SK-MEL-5 (cell line): ENCODE measurements at places on chromosomes 6 and 20. TPM values are rescaled to one million over a fixed set of nuclear protein-coding genes. Genes with fewer than 3 reads are reported as not detected.
A peak's percentile ranks its signal among the peaks of the same experiment; 100 is the strongest.

DNA sequence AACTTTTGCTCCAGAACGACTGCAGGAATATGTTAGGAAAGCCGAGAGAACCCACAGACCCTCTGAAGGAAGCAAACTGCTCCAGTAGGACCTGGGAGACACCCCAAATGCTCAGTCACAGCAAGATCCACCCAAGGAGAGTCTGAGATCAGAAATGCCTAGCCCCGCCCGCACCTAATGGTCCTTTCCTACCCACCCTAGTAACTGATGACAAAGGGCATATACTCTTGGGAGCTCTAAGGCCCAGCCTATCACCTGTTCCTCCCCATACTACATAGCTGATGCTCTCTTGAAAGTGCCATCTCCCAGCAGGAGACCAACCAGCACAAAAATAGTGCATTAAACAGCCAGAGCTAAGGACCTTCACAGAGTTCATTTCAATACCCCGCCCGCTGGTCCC lies 67.6 kb downstream of the CD2AP start:
- no peak for DNase-seq

DNA sequence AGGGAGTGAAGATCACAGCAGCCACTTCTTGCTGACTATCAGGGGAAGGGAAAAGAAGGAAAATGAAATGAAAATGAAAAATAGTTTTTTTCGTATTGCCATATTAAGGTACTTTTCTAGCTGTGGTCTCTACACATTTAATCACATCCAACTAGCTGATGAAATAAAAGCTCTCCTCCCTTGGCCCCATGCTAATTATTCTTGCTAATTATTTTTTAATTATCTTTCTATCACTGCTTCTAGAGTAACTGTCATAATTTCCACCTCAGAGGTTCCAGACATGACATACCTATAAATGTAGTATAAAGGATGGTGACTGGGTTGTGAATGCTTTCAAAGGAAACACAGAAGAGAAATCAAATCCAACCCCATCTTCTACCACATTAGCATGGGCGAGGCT lies 334.1 kb upstream of the MAN1A1 start:
- DNase-seq = no peak

DNA sequence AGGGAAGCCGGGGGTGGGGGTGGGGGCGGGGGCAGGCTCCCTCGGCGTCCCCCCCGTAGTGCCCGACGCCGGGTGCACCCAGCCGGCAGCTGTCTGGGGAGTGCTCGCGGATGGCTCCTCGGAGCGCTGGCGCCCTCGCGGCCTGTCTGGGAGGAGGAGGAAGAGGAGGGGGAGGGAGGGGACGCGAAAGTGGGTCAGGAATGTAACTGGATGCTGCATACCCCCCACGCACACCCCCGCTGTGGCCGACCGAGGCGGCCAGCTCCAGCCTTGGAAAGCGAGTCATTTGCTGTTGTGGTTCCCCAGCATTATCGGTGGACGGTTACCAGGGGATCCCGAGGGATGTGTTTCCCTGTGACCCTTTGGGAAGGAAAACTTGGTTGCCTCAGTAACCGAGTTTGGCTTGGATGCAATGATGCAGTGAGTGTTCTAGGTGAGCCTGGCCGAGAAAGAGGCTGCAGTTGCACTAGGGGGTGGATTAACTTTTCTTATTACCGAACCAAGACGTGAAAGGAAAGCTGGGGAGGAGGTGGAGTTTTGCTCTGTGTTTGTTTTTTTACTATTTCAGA lies 55.2 kb upstream of the RREB1 start:
- no peak for DNase-seq

The L3MBTL1 gene
- total RNA-seq = 1.2 and 2.0 TPM in 2 replicates

- no peak for DNase-seq
These were observed 396.8 kb downstream of the CDKAL1 start for GRCh38 chr6:20931093-20931492.

DNA sequence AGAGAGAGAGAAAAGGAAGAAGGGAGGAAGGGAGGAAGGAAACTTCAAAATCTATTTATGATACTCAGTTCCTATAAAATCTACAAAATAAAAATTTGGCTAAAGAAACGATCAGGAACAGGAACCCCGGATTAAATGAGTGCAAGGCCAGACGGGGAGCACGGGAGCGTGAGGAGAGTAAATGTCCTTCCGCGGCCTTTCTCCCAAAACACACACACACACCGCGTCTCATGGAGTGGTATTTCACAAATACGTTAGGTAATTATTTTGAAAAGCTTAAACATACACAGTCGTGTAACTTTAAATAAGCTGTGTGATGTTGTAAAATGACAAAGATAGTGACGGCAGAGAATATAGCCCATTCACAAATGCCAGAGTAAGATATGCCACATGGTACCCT lies 125.7 kb upstream of the AFDN start:
- no peak for DNase-seq

GRCh38 chr6:131519670-131520436 lies 53.2 kb upstream of the ARG1 start:
- peak; percentile 72 for DNase-seq

DNA sequence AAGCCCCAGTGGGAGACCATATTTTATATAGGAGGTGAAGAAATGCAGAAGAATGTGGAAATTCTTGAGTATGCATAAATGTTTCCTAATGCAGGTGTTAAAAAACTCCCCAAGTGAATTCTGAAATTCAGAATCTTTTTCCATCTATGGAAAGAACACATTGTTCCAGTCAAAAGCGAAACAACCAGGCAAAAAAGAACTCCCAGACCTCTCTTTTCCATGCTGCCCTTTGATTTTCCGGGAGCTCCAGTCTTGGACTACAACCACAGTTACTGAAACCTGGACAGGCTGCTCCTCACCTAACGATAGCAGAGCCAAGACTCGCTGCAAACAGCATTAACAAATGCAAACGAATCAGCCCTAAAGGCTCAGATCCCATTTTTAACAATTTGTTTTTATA lies 108.7 kb upstream of the CNKSR3 start:
- no peak for DNase-seq

The DACT2 gene
- total RNA-seq = not detected in 2 replicates

DNA sequence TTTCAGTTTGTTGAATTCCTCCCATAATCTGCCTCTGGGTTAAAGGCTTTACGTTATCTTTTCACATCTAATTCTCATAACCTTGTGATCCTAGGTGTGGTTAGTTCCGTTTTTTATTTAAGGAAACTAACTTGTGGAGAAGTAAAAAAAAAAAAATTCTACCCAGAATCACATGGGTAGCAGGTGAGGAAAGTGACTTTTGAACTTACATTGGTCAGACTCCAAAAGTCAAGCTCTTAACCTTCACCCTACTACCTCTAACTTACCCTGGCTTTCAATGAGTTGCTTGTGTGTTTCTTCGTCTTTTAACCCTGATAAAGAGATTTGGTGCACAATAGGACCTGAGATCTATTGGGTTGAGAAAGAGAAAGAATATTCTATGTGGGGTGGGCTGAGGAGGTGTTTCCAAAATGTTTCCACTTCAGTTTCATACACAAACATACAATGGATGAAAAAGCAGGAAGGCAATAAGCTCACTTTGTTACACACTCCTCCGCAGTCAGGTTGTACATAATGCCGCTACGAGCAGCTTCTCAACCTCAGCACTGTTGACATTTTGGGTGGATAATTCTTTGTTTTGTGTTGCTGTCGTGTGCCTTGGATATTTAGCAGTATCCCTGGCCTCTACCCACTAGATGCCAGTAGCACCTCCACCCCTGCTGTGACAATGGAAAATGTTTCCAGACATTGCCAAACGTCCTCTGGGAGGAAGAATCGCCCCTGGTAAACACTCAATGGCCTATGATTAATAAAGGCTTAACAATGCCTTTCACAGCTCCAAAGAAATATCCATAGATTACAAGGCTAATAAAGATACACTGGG lies 193.0 kb upstream of the ZNF217 start:
- DNase-seq = no peak

DNA sequence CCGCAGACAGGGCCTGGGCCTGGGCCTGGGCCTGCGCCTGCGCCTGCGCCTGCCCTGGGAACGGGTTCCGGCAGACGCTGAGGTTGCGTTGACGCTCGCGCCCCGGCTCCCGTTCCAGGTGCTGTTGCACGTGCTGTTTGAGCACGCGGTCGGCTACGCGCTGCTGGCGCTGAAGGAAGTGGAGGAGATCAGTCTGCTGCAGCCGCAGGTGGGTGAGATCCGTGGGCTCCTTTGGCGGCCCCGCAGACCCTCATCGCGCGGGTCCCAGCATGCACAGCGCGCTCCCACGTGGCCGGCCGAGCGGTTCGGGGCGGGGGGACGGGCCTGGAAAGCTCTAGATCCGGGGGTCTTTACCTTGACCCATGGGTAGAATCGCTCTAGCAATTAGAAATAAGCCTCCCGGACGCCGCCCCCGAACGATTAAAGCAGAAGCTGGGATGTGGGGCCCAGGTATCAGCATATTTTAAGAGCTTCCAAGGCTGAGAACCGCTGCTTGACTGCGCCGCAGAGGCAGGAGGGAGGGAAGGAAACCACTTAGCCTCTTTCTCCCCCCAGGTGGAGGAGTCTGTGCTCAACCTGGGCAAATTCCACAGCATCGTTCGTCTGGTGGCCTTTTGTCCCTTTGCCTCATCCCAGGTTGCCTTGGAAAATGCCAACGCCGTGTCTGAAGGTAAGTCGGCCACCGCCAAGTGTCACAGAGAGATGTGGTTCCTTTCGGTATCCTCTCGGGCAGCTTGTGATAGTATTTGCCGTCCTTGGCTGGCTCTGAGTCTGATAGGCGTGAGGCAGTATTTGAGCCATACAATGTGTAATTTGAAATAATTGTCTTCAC lies 508 bp downstream of the NOP56 start:
- DNase-seq = no peak

The OR2H1 gene
- total RNA-seq = not detected in 2 replicates

- no peak for DNase-seq
These were observed 447.8 kb upstream of the BTBD3 start for GRCh38 chr20:11469795-11470435.

GRCh38 chr20:16349523-16350260 lies 223.6 kb downstream of the KIF16B start:
- no peak for DNase-seq

- DNase-seq = no peak
These were observed 25.2 kb downstream of the MAP3K5 start for GRCh38 chr6:136767103-136767502.

DNA sequence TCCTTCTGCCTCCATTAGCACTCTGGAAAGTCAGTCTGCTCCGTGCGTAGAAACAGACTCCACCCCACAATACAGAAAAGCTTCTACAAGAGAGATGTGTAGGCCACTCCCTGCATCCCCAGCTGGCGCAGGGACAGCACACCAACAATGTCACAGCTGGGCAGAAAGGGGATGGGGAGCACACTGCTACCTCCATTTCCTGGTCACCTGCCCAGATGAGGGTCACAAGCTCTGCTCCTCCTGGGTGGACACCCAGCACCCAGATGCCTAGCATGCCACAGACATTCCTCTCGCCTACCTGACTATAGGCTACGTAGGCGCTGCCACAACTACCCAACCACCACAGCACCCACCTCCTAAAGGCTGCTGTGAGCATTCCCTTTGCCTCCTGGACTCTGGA lies 12.2 kb downstream of the BEND3 start:
- no peak for DNase-seq

GRCh38 chr6:113650610-113650979 lies 206.6 kb upstream of the MARCKS start:
- DNase-seq = no peak

GRCh38 chr6:87701344-87701675 lies 723 bp downstream of the AKIRIN2 start:
- no peak for DNase-seq

GRCh38 chr20:20022498-20022897 lies 5.3 kb downstream of the NAA20 start:
- DNase-seq = no peak

The JPH2 gene
- total RNA-seq = 0.08 and 0.13 TPM in 2 replicates

- no peak for DNase-seq
These were observed 95.5 kb downstream of the THBS2 start for GRCh38 chr6:169158174-169158573.

The NHSL1 gene
- 64.2 and 69.4 TPM in 2 replicates for total RNA-seq

The OR14J1 gene
- not detected in 2 replicates for total RNA-seq

DNA sequence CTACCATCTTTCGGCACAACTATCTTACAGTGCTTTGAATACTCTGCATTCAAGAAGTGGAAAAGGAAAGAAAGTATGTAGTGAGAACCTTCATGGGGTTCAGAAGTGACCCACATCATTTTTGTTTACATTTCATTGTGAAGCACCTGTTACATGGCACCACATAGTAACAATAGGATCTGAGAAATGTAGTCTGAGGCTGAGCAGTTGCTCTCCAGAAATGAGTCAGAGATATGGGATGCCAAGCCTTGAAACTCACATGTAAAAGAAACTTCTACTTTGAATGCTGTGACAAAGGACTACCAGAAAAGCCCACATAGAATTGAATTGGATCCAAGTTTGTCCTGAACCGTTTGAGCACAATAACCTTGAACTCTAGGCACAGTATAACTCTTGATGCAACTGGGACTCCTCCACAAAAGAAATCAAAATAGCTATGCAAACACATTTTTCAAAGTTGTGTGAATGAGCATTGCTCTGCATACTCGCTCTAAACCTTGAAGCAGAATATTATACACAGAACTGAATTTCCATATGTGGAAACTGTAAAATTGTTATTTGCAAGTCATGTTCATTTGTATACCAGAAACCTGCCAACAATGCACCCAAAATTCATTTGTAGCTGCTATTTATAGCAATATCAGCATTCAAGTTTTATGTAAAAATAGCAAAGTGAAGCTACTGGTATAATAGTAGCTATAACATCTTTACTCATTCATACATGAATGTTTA lies 400.9 kb upstream of the POU3F2 start:
- no peak for DNase-seq

The TRIM31 gene
- total RNA-seq = not detected in 2 replicates

DNA sequence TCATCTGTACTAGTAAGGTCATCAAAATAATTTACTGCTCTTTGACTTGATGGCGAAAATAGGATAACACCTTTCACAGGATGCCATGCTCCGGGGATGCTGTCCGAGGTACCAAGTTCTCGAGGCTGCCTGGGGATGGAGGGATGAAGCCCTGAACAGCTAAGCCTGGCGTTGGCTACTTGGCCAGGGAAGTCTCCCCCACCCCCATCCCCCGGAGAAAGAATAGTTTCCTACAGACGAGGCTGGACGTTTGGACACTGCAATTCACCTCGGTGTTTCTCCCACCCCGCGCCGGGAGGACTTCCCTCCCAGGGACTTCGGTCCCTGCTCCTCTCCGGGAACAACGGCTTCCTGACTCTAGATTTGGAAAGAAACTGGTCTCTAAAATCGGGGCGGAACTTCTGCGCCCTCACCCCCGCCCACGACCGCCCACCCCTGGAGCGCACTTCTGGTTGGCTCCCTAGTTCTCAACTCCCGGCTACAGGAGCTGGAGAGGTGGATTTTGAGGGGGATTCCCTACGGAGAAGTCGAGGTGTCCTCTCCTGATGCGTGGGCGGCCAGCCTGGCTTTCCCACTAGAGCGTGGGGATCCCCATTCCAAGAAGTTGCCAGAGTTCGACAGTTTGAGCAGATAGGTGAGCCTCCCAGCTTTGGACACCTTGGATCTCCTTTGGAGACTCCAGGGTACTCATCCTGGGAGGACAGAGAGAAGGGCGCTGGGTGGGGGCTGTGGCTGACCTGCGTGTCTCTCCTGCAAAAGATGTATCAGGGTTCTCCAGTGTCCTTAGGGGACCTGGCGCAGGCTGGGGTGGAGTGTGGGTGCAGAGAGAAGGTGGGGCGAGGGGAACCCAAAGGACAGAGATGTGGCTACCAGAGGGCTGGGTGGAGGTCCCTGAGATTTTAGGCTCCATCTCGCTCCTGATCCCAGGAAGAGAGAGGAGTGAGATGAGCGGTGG lies 1.1 kb downstream of the PCSK2 start:
- no peak for DNase-seq

The ZC3H12D gene
- total RNA-seq = 0.13 TPM in 1 of 2 replicates, not detected in the other

- DNase-seq = no peak
These were observed 191.3 kb upstream of the FOXA2 start for GRCh38 chr20:22775671-22776139.

GRCh38 chr6:13486679-13487121 lies 700 bp downstream of the GFOD1 start:
- DNase-seq = peak; percentile 62
